T-cell (primary cell): ENCODE measurements at places on chromosomes 1 and 21.

GRCh38 chr1:7576946-7577657, 194.0 kb upstream of the VAMP3 start:
- no peak for DNase-seq

DNA sequence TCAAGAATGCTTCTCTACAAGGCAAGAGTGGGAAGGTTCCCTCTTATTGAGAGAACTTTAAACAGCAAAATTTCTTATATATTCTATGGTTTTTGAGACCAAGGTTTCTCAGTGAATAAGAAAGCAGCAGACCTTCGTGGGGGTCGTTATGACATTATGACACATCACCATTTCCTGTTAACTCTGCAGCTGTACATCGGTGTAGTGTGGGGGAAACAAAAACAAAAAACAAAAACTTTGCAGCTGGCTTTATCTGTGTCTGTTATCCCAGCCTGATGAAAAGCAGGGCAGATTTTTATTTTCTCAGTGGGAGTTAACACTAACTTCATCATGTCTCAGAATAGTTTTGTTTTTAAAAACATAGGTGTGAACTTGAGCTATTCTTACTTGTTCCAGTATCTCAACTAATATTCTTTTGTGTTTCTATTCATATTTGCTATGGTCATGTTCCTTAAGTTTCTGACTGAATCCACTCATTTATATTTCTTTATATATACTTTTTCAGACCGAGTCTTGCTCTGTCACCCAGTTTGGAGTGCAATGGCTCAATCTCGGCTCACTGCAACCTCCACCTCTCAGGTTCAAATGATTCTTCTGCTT, 2.1 kb downstream of the SDE2 start:
- no peak for DNase-seq

- no peak for DNase-seq
Measured at GRCh38 chr1:203086992-203087763, 1.4 kb upstream of the MYOG start.

DNA sequence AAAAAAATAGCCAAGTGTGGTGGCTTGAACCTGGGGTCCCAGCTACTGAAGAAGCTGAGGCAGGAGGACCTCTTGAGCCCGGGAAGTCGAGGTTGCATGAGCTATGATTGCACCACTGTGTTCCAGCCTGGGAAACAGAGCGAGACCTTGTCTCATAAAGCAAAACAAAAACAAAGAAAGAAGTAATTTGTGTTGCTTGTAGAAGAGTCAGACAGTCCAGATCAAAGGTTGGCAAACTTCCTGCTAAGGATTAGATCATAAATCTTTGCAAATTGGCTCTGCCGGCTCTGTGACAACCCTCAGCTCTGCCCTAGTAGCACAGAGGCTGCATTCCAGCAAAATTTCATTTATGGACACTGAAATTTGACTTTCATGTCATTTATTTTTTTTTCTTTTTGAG, 19.0 kb upstream of the MFN2 start:
- DNase-seq: no peak

DNA sequence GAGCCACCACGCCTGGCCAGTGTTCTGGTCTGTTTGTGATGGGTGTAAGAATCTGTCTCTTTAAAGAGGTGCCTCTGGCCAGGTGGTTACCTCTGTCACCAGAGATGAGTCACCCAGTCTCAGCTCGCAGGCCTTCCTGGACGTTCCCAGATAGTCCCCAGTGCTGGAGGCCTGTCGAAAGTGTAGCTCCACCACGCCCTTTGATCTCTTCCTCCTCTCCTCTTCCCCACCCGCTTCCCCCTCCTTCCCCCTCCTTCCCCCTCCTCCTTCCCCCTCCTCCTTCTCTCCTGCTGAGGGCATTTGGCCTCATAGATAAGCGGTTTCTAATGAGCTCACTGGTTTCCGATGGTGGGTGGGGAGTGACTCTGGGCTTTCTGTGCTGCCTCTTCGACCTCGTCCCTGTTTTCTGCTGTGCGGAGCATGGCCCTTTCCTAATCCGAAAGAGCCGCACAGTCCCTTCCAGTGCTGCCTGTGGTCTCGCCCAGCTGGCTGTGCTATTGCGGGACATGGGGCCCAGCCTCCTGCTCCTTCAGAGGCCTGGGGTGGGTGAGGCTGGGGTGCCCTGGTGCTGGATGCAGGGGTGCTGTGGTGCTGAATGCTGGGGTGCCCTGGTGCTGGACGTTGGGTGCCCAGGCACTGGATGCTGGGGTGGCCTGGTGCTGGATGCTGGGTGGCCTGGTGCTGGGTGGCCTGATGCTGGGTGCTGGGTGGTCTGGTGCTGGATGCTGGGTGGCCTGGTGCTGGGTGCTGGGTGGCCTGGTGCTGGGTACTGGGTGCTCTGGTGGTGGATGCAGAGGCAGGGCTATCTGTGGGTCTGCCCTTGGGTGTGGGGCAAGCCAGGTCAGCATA, 19.2 kb downstream of the AGPAT3 start:
- no peak for DNase-seq
